Fibroblast of skin of right biceps (primary cell): ENCODE measurements at places on chromosomes 6 and 20.

- no peak for DNase-seq
These were observed 290.4 kb downstream of the EYS start for GRCh38 chr6:65416621-65417020.

DNA sequence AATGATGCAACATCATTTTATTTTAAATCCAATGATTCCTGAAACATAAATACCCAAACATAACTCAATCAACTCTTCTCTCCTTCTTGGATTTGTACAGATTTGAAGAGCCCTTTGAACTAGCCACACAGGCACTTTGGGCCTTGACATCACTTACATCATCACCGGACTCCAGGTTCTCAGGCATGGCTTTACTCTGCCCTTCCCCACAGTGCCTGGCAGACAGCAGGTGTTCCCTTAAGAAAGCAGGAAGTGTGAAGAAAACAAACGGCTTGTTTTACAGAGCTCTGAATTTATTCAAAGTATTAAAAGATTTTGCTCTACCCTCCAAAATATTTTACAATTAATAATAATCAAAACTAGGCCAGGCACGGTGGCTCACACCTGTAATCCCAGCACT, 54.8 kb upstream of the GCM1 start:
- no peak for DNase-seq

GRCh38 chr6:88517737-88518136, 351.6 kb upstream of the CNR1 start:
- DNase-seq = no peak

GRCh38 chr6:56021943-56022342, 146.6 kb upstream of the BMP5 start:
- DNase-seq = no peak

DNA sequence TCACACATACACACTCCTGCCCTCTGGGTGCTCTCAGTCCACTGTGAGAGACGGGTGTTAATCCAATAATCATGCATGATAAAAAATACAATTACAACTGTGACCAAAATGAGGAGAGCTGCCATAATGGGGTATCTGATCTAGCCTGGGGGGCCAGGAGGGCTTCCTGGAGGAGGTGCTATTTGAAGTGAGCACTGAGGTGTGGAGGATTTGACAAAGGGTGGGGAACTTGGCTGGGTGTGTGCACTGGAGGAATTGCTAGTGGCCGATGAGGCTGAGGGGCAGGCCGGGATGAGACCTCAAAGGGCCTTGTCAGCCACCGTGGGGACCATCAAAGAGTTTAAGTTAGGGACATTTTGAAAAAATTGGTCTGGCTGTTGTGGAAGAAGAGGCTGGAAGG, 34.8 kb downstream of the VSTM2L start:
- DNase-seq = no peak

GRCh38 chr6:37039958-37040357, 34.5 kb downstream of the FGD2 start:
- no peak for DNase-seq

- DNase-seq = no peak
These were observed 975.9 kb downstream of the KIF16B start for GRCh38 chr20:15597306-15597705.

DNA sequence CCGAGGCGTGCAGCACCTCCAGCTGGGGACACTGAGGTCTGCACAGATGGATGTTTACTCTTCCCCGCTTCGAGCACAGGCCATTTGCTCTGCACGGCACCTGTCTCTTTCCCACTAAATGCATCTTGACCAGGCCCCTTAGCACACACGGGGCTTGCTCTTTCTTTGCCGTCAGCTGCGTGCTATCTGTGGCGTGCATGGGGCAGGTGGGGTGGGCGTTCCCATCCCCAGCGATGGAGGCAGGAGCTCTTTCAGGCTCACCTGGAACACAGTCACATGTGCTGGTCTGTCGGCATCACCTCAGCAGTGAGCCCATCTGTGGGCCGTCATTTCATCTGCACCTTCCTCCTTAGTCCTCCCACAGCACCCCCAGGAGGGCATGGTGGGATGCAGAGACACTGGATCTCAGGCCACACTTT, 35.1 kb downstream of the RBM38 start:
- DNase-seq = no peak

- no peak for DNase-seq
These were observed 1.1 kb upstream of the MMP24OS start for GRCh38 chr20:35279040-35279439.

GRCh38 chr6:44298055-44298803, 14.9 kb downstream of the AARS2 start:
- no peak for DNase-seq

- peak; percentile 81 for DNase-seq
These were observed 256.1 kb downstream of the PLCB1 start for GRCh38 chr20:8388141-8388540.

- peak; percentile 85 for DNase-seq
These were observed 58.2 kb upstream of the QKI start for GRCh38 chr6:163356324-163356723.

- DNase-seq = no peak
These were observed 13.5 kb downstream of the TMEM170B start for GRCh38 chr6:11551053-11551452.

GRCh38 chr20:15836634-15837033, 736.6 kb downstream of the KIF16B start:
- peak; percentile 62 for DNase-seq

- DNase-seq = no peak
These were observed 28.1 kb downstream of the RIPOR3 start for GRCh38 chr20:50663095-50663821.

DNA sequence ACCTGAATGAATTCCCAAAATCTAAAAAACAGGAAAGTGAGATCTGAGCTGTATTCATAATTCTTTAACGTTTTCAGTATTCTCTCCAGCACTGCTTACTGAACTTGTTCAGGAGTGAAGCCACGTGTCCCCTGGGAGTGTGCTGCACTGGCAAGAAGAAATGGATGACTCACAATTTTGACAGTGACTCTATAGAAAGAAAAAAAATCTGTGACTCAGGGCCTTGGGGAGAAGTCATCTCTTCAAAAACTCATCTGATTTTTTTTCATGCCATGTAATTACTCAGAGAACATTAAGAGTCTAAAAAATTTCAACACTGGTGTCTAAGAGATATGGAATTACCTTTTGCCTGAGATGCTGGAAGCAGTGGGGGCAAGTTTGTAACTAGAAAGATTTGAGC, 39.7 kb downstream of the ANKEF1 start:
- DNase-seq = peak; percentile 97

DNA sequence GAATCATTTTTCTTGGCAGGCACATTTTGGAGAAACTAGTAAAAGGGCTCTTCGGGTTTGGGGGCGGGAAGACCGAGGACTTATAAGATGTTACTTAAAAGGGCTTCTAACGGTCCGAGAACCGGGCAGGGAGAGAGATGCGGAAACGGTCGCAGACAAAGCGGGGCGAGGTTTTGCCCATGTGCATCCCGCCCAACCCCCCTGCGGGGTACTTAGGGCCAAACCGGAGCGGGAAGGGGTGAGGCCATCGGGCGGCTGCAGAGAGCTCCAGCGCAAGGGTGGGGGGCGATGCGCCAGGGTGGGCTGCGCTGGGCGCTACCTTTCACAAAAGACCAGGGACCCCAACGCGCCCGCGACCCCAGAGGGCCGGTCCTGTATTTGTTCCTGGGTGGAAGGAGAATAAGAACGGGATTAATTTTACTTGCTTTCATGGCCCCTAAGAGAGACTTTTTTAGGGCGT, 616 bp downstream of the TUBB start:
- peak; percentile 69 for DNase-seq
